ENCODE measurements at places on chromosomes 5 and 9. TPM values are rescaled to one million over a fixed set of nuclear protein-coding genes. Genes with fewer than 3 reads are reported as not detected.

Gene P4HA2
- total RNA-seq = 24.0 TPM

Gene LRRTM2
- not detected for total RNA-seq

GRCh38 chr5:14465776-14466175 lies 115.8 kb upstream of the OTULINL start:
- no peak for DNase-seq
- H3K36me3 ChIP-seq = peaks cover 16% of the 10 kb centered on the region
- H3K4me1 ChIP-seq = no peaks in the 10 kb centered on the region
- H3K27ac ChIP-seq = no peak overlapping the region
- no peaks in the 10 kb centered on the region for H3K27me3 ChIP-seq

DNA sequence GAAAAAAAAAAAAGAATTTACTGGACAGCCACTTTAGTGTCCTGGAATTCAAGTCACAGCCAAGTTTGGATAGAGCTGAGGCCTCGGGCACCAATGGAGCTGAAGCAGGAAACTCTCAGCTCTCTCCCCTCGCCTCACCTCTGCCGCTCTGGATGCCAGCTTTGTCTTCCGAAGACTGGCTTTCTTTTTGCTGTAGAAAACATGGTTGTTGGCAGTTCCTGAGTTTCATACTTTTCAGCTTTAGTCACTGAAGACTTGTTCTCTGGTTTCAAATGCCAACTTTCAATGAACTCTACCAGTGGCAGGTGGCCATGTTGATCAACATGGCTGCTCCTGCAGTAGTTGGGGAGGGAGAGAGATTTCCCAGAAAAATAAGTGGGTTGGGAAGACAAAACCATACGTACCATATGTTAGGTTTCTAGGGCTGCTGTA lies 142.2 kb downstream of the SNX18 start:
- no peaks in the 10 kb centered on the region for H3K27me3 ChIP-seq
- no peak overlapping the region for H3K27ac ChIP-seq
- no peak overlapping the region for H3K4me3 ChIP-seq
- H3K4me1 ChIP-seq = peaks cover 11% of the 10 kb centered on the region

DNA sequence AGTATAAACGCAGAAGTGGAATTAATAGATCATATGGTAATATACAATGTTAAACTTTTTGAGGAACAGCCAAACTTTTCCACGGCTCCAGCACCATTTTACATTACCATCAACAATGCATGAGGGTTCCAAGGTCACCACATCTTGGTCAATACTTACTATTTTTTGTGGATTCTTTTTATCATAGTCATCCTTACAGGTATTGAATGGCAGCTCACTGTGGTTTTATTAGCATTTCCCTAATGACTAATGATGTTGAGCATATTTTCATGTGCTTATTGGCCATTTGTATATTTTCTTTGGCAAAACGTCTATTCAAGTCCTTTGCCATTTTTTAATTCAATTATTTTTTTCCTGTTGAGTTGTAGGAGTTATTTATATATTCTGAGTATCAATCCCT lies 14.1 kb upstream of the RAPGEF6 start:
- peaks cover 18% of the 10 kb centered on the region for H3K36me3 ChIP-seq
- H3K4me3 ChIP-seq = no peak overlapping the region
- no peak overlapping the region for H3K27ac ChIP-seq
- H3K4me1 ChIP-seq = no peaks in the 10 kb centered on the region

DNA sequence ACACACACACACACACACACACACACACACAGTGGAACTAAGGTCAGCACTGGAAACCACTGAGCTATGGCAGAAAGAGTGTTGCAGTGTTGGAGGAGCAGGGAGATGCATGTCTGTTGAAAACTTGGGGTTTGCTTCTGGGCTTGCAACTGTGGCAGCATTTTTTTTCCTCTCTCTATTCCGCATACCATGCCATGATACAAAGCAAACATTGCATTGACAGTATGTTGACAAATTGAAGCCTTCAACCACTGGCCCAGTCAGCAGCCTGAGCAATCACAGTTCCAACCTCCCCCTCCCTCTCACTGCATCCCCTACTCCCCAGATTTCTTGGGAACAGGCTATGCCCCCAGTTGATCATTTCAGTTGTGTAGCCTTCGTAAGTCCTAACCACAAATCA lies 478.1 kb upstream of the WWC1 start:
- DNase-seq = no peak
- H3K27ac ChIP-seq = no peak overlapping the region
- no peak overlapping the region for H3K4me3 ChIP-seq
- no peaks in the 10 kb centered on the region for H3K27me3 ChIP-seq
